GM12891 (cell line): ENCODE measurements at places on chromosomes 3 and 15.

DNA sequence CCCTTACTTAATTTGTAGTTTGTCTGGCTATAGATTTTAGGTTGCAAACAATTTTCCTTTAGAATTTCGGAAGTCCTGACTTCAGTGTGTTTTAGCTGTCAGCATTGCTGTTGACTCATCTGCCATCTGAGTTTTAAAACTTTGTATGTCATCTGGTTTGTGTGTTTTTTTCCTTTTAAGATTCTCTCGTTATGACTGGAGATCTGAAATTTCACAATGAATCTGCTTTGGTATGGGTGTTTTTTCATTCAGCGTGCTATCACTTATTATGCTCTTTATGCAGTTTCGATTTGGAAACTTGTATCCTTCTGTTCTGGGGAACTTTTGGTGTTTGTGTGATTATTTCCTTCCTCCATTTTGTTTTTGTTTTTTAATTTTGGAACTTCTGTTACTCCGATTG, 53.7 kb upstream of the ZNF280D start:
- no peak for DNase-seq

DNA sequence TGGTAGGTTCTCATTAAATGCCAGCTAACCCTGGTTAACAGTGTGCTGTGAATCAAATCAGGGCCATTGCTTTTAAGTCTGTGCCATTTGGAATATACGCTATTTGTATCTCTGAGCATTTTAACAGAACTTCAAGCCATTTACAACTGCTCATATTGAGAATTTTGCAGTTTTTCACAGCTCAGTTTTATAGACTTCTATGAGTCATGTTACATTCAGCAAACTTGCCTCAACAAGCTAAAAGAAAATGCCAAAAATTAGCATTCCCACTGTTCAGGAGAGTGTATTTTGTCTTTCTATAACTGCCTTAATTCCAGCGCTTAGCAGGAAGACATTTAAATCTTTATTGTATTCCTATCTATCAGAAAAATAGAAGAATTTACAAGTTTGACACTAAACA, 196.4 kb downstream of the GBE1 start:
- no peak for DNase-seq

- DNase-seq = no peak
Observed at GRCh38 chr3:135059580-135059979, 264.5 kb downstream of the EPHB1 start.

- DNase-seq = no peak
Observed at GRCh38 chr3:27630885-27631284, 91.2 kb downstream of the EOMES start.

DNA sequence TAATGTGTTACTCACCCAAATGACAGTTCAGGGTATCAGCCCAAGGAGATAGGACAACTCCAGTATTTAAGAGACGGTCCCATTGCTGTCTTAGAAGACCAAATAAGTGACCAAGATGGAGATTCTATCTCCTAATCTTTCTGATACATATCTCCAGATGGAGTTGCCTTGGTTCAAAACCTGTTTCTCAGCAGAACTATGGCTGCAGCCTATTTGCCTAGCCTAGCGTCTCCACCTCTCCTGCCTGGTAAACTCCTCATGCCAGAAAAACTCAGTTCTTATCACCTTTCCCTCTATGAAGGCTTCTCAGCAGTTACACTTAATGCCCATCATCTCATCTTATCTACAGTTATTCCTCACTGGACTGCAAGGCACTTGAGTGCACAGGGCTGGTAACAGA, 1.2 kb upstream of the CSPG5 start:
- DNase-seq = no peak

GRCh38 chr15:48510976-48511375, 134.5 kb downstream of the FBN1 start:
- no peak for DNase-seq
